ENCODE measurements at places on chromosomes 6 and 20.

DNA sequence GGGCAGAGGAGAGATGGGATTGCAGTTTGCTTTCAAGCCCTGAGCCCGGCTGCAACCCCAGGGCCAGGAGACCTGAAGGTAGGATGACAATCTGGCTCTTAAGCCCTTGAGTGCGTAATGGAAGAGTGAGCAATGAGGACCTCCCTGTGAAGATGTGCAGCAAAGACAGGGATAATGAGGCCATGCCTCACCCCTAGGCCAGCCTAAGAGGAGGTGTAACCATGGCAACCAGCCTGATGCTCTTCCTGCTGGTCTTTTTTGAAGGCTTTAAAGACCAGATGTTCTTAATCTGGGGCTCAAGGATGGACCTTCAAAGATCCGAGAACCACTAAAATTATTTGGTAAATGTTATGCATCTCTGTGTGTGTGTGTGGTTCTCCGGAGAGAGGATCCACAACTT, 8.2 kb downstream of the ARHGAP40 start:
- no peak for DNase-seq

GRCh38 chr6:157800420-157801237, 22.4 kb upstream of the SNX9 start:
- peak; percentile 26 for DNase-seq

- DNase-seq, result no peak
Measured at GRCh38 chr6:9848094-9848493, 566.8 kb downstream of the TFAP2A start.

DNA sequence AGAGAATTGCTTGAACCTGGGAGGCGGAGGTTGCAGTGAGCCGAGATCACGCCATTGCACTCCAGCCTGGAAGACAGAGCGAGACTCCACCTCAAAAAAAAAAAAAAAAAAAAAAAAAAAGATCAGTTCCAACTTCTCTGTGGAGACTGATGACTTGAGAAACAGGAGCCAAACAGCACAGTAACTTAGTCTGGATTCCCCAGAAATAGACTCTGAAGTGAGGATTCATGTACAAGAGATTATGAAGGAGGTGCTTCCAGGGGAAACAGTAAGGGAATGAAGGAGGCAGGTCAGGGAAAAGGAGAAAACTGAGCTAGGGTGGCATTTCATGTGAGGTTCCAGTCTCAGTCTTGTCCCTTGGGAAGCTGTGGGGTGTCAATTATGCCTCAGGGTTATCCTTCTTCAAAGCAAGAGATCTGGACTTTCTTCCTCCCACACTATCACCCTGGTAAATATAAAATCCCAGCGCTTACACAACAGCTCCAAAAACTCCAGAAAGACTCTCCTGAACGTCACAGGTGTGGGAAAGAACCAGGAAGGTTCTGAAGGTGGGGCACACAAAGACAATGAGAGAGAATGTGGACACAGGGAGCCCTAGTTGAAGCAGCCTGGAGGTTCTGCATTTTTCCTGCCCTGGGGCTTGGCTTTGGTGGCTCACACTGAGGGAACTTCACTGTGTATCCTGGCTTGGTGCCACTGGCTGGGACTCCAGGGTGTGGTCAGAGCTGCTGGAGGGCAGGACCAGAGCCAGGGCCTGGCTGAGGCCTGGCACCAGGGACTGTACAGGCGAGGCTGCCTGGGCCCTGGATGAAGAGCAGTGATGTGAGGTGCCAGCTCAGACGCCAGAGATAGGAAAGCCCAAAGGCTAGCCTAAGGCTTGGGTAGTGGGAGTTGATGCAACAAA, 46.8 kb downstream of the PCNA start:
- no peak for DNase-seq

DNA sequence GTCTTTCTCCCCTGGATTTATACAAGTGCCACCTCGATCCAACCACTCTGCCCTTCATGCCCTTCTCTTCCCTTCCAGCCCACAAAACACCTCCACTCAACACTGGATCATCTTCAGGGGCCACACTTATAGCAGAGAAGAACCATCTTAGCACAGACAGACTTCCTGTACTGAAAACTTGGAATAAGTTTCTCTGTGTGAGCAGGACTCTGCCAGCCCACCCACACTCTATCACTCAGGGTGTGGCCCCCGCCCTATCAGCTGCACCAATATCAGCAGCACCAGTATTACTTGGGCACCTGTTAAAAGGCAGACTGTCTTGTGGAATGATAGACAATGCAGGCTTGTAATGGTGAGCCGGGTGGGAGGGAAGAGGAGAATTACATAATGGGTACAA, 86.7 kb downstream of the SCML4 start:
- no peak for DNase-seq

DNA sequence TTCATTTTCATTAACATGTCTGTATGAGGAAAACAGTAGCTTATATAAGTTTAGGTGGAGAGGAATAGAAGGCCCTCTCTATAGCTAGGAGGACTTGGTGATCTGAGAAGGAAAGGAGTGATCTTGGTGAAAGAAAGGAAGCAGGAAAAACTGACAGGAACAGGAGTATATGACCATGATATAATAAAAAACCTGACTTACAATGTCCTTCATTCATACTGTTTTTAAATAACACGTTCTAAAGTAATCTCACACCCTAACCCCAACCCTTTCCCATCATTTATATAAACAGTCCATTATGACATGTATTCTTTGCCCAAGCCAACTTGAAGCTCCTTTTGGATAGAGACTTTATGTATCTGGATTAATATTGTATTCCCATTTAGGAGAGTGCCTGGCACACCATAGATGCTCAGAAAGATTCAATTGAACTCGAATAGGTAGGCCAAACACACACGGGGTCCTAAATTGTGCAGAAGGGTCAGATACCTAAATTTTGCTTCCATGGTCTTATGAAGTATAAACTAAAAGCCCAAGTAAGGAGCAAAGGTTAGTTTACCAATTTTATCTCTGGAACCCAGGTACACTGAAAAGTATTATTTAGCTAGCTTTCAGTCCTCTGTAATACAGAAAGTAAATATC, 75.9 kb downstream of the OR2B2 start:
- DNase-seq, result no peak

DNA sequence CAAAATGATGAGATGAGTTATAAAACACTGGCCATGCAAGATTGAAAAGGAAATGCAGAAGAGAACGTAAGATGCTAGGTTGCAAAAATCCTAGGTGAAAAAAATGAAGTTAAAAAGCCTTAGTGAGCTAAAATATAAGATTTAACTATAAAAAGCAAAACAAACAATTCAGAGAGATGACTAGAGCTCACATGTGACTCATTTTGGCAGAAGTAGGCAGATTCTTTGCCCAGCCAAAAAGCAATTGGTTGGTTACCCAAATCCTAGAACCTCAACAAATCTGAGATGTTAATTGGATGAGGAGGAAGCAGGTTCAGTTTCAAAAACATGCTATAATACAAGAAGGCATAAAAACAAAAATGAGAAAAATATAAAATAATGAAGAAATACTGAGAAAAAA, 249.1 kb downstream of the OGFRL1 start:
- DNase-seq, result no peak

DNA sequence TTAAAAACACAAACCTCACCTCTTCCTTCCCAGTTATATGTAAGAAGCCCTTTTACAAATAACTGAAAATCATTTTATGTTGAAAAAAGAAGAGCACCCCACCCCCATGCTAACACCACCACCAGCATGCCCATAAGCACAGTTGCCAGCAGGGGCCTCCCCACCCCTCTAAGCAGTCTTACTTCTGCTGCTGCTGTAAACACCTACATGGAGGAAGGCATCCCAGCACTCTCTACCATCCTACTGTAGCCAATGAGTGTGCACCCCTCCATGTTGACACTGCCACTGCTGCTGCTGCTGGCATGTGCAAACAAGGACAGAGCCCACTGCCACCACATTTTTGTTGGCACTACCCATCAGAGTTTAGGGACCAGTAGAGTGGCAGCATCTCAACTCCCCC, 49.6 kb upstream of the PHIP start:
- no peak for DNase-seq

DNA sequence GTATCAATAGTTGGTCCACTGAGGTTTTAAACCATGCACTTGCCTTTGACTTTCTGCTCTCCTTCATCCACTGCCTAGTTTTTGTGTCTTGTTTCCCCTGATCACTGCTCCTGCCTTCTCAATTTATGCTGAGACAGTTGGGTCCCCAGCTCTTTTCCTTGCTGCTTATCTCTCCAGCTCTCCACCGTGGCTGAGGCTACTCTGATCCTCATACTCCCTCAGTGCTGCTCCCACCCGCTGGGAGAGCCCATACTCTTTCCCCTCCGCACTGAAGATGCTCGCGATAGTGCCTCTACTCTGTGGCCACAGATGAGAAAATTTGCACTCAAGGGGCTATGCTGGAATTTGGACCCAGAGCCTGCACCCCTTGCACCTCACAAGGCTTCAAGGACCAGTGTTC, 3.4 kb upstream of the THBD start:
- no peak for DNase-seq

DNA sequence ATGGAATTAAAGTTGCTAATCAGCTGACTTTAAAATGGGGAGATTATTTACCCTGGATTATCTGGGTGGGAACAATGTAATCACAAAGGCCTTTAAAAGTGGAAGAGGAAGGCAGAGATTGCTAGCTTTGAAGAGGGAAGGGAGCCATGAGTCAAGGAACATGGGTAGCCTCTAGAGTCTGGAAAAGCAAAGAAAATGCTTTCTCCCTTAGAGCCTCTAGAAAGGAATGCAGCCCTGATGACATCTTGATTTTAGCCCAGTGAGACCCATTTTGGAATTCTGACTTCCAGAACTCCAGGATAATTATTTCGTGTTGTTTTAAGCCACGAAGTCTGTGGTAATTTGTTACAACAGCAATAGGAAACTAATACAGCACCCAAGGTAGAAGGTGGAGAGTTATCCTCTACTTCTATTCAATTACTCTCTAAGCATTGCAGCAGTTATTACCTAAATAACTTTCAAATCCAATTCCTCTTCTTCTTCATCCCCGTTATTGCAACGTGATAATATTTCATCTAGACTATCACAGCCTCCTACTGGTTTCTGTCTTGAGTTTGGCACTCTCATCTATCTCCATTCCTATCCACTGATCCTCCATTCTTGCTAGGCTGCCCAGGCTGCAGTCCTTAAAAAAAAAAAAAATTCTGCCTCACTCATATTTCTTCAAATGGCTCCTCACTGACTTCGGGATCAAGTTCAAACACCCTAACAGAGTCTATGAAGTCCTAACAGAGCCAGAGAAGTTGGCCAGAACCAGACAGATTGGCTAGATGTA, 224.3 kb downstream of the BTBD9 start:
- DNase-seq, result no peak

- DNase-seq, result peak; percentile 37
Measured at GRCh38 chr6:26033941-26034354, 53.3 kb upstream of the HFE start.

DNA sequence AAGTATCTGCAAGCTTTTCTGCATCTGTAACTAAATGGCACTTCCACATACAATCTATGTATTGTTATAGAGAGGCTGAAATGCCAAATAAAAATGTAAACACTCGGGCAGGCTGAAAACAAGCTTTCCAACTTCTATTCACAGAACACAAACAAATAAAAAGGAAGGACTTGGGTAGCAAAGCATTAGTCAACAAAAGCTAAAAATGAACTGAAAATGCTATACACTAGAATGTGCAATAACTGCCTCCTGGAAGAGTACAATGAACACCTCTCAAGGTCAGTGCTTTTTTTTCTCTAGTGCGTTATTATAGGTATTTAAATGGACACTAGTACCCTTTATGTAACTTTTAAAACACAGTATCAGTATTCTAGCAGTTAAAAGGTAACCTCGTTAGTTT, 31.4 kb downstream of the STK38 start:
- no peak for DNase-seq

- no peak for DNase-seq
Measured at GRCh38 chr20:44001667-44002596, 87.3 kb downstream of the TOX2 start.

GRCh38 chr20:57034001-57034400, 232.4 kb downstream of the BMP7 start:
- no peak for DNase-seq

- no peak for DNase-seq
Measured at GRCh38 chr6:37714836-37715420, 17.2 kb upstream of the MDGA1 start.

GRCh38 chr6:68911334-68911733, 276.3 kb downstream of the ADGRB3 start:
- no peak for DNase-seq
